Activated CD8-positive, alpha-beta memory T cell treated with anti-CD3 and anti-CD28 coated beads for 36 hours (primary cell): ENCODE measurements at places on chromosomes 12 and 14. TPM values are rescaled to one million over a fixed set of nuclear protein-coding genes. Genes with fewer than 3 reads are reported as not detected.

FAM186B gene
- total RNA-seq: 0.17 TPM

TMPRSS12 gene
- not detected for total RNA-seq

GALNT8 gene
- 0.27 TPM for total RNA-seq

GLS2 gene
- 3.1 TPM for total RNA-seq

NID2 gene
- total RNA-seq: not detected

GLT8D2 gene
- 0.10 TPM for total RNA-seq

SLC5A8 gene
- total RNA-seq: not detected

P2RX7 gene
- total RNA-seq: 3.4 TPM

USP15 gene
- 85.5 TPM for total RNA-seq

BEST3 gene
- not detected for total RNA-seq

ANKLE2 gene
- 117 TPM for total RNA-seq

CBLN3 gene
- total RNA-seq: 8.1 TPM

REM2 gene
- 0.11 TPM for total RNA-seq

WSB2 gene
- 72.4 TPM for total RNA-seq

PTPRO gene
- total RNA-seq: not detected

MYO1A gene
- total RNA-seq: 1.7 TPM

CLEC6A gene
- not detected for total RNA-seq

FGFR1OP2 gene
- 49.1 TPM for total RNA-seq

CMAS gene
- 38.9 TPM for total RNA-seq

CACNA1C gene
- total RNA-seq: 0.04 TPM

ATP23 gene
- total RNA-seq: 9.7 TPM

IGF1 gene
- total RNA-seq: 0.78 TPM

GYS2 gene
- not detected for total RNA-seq

KRT3 gene
- not detected for total RNA-seq

ATN1 gene
- total RNA-seq: 44.1 TPM

RDH16 gene
- 0.27 TPM for total RNA-seq
